ENCODE measurements at places on chromosomes 11 and 22.

DNA sequence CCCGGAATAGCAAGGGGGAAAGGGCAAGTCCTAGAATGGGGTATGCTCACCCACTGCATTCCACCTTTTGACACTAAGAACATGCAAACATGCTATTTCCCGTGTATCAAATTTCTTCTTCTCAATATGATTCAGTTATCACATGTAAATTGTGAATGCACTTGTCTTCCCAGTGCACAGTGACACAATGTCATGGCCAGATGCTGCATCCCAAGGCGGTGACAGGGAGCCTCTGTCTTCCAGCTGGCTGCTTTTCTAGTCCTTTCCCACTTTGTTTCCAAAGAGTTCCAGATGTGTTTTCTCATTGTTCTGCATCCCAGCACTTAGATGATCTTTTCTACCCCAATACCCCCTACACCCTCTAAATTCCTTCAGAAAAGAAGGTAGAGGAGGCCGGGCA, 12.4 kb downstream of the SLC25A18 start:
- no peak for DNase-seq

DNA sequence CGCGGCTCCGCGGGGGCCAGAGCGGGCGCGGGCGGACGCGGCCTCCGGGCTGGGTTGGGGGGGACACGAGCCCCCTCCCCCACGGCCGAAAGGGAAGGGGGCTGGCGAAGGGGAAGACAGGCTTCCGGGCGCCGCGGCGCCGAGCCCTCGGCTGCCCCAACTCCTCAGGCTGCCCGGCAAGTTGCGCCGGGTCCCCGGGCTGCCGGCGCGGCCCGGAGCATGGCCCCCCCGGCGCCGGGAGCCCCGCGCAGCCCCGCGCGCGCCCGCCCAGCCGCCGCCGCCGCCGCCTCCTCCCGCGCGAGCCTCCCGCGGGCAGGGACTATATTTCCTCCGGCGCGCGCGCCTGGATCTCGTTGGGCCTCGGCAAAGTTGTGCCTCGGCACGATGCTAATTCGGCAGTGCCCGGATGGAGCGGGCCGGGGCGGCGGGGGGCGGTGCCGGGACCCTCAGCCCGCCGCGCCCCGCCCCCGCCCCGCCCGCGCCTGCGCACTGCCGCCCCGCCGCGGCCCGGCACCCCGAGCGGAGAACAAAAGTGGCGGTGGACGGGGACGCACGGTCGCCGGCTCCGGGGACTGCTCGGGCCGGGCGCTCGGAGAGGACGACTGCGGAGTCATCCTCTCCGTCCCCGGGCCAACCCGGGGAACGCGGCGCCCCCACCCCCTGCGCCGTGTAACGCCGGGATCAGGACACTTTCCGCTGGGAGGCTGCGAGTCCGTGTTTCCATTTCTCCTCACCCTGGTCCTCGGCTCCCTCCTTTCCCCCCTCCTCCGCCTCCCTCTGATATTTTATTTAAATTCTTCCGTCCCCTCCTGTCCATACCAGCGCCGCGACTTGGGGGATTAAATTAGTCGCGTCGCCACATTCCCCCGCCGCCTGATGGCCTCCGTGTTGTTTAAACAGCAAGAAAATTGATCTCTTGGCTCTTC, at the start of gene PHF21B:
Gene PHF21B (minus strand): TSS at position 400 of the 926 bp plus-strand sequence. CDS start 456 bp downstream, outside the sequence.
- DNase-seq, result no peak

DNA sequence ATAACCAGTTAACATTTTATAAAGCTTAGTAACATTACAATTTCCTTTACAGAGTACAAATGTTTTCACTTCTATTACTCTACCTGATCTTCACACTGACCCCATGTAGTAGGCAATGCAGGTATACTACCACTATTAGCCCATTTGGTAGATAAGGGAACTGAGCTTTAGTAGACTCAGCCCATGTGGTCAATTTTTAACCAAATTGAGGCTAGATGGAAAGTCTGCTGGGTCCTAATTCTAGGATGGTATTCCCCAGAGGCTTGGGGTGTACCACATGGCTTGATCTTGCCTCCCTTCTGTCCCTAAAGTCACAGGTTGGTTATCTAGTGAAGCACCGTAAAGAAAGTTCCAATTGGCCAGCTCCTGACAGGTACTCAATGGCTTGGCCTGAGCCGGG, 48.2 kb downstream of the NRXN2 start:
- DNase-seq, result no peak

GRCh38 chr11:92082652-92083051, 142.0 kb upstream of the FAT3 start:
- DNase-seq, result no peak

- no peak for DNase-seq
Measured at GRCh38 chr22:45310977-45311531, 1.3 kb downstream of the FAM118A start.

- no peak for DNase-seq
Measured at GRCh38 chr11:84056653-84057376, 770.6 kb upstream of the CCDC90B start.

DNA sequence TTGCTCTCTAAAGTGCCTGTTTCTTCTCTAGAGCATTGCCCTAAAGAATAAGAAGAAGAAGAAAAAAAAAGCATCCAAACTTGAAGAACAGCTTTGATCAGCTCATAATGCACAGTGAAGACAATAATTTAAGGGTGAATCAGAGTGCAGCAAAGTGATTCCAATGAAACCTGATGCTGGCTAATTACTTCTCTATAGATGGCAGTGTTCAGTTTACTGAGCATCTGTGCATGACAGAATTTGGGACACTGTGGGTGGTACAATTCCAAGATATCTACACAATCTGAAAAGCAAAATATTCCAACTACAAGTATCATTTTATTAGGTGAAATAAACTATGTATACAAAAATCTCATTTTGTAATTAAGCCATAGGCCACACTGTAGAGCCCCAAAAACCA, 450.5 kb upstream of the CCDC90B start:
- DNase-seq, result no peak

DNA sequence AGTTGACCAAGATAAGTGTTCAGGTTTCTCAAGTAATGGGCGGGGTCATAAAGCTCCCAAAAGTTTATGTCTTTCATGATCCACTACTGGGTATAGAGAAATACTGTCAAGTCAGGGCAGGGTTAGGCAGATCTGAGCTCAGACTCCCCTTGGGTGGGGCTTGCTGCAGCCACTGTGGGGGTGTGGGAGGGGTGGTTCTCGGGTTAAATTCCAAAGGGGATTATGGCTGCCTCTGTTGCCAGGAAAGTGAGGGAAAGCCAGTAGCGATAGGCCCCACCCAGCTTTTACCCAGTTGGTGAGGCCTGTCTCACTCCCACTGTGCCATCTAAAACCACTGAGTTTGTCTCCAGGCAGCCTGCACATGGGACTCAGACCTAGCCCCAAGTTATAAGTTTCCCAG, 37.8 kb downstream of the DLG2 start:
- no peak for DNase-seq

- DNase-seq, result no peak
Measured at GRCh38 chr11:125941619-125942611, 3.9 kb upstream of the VSIG10L2 start.

DNA sequence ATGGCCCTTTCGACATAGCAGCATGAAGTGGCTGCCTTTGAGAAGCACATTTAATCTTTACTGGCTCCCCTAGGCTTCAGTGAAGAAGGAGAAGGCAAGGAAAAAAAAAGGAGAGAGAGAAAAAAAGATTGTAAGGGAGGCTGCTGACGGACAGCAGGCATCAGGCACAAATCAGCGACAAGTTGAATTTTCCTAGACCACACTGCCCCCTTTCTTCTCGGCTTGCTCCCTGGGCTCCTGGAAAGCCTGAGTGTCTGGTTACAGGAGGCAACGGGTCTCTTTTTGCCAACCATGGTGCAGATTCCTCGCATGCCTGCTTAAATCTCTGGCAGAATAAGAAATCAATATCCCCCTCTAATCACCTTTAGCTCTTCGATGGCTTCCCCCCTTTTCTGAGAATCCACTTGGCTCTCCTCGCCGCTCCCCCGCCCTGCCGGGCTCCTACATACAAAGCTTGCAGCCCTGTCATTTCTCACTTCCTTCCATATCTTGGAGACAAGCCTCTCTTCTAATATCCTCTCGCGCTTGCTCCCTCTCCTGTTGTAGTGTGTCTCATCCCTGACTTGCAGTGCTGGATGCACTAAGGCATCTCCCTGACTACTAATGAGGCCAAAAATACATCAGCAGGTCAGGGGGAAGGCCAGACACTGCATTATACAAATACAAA, 14.3 kb downstream of the BLID start:
- DNase-seq, result peak; percentile 53

DNA sequence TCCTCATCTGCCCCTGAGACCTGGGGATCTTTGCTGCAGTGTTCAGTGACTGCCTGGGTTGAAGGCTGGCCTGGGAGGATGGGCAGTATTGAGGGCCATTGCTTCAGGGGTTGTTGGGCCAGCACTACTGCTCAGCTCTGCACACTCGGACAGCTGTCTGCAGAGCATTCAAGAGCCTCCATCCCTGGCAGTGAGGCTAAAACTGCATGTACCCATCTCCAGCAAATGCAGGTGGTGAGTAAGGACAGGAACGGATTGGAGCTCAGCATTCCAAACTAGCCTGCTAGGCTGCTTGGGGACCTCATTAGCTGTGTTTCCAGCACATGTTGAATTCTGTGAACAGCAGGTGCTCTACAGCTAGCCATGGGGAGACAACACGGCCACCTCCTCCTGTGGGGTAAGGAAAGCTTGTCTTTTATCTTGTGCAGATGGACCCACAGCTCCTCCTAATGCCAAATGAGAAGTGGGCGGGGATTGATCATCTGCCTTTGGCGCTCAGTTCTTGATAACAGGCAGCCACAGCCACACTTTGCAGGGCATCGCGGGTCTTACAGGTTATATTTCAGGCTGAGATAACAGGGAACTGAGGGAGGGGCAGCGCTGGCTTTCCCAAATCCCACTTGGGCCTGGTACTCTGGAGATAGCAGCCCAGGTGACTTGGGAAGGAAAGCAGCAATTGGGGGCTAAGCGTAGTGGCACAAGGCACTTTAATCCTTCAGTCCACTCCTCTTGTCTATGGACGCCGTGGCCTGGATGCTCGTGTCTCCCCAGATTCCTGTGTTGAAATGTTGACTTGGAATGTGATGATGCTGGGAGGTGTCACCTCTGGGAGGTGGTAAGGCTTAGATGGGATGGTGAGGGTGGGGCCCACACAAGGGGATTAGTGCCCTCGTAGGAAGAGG, 254.5 kb upstream of the B3GAT1 start:
- DNase-seq, result no peak

- DNase-seq, result no peak
Measured at GRCh38 chr11:103803062-103803461, 233.4 kb upstream of the DDI1 start.

DNA sequence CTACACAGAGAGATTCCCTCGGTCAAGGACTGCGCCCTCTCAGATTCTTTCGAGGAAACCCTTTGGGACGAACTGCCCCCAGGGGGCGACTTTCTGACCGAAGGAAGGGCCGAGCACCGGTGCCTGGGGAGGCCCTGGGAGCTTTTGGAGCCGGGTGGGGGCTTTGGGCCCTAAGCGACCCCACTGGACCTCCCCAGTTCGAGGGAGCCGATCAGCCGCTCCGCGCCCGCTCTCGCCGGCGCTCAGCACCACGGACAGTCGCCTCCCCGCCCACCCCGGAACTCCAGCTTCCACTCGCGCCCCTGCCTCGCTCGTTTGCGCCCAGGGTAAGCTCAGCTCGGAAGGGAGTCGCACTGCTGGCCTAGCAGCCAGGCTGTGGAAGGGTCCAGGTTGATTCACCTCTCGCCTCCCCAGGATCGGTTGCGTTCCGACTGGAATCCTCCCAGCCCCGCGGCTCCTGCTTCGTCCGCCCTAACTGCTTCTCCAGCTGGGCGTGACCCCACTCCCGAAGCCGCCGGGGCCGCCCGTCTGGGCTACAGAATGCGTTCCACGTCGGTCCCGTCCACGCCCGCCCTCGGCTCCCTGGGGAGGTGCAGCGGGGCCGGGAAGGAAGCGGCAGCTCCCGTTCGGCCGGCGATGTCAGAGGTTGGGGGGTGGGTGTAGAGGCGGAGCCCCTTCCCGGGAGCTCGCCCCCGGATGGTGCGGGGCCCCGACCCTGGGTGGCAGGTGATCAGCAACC, 428 bp downstream of the SCN3B start:
- peak; percentile 1 for DNase-seq

GRCh38 chr22:44670220-44670988, 31.6 kb upstream of the PRR5 start:
- DNase-seq, result no peak

GRCh38 chr22:20507253-20508066, at the start of gene MED15:
Gene MED15 (plus strand): TSS chr22:20507610. CDS start chr22:20507679, 69 bp downstream.
- DNase-seq, result peak; percentile 65

- DNase-seq, result no peak
Measured at GRCh38 chr22:38645430-38645829, 10.8 kb downstream of the FAM227A start.

GRCh38 chr11:17063171-17064002, 14.1 kb downstream of the RPS13 start:
- DNase-seq, result no peak

GRCh38 chr22:21042978-21043859, 2.5 kb upstream of the LRRC74B start:
- DNase-seq, result no peak

- no peak for DNase-seq
Measured at GRCh38 chr11:63443714-63444113, 47.3 kb downstream of the PLAAT5 start.

GRCh38 chr11:44028816-44029506, 18.8 kb upstream of the ACCSL start:
- no peak for DNase-seq

DNA sequence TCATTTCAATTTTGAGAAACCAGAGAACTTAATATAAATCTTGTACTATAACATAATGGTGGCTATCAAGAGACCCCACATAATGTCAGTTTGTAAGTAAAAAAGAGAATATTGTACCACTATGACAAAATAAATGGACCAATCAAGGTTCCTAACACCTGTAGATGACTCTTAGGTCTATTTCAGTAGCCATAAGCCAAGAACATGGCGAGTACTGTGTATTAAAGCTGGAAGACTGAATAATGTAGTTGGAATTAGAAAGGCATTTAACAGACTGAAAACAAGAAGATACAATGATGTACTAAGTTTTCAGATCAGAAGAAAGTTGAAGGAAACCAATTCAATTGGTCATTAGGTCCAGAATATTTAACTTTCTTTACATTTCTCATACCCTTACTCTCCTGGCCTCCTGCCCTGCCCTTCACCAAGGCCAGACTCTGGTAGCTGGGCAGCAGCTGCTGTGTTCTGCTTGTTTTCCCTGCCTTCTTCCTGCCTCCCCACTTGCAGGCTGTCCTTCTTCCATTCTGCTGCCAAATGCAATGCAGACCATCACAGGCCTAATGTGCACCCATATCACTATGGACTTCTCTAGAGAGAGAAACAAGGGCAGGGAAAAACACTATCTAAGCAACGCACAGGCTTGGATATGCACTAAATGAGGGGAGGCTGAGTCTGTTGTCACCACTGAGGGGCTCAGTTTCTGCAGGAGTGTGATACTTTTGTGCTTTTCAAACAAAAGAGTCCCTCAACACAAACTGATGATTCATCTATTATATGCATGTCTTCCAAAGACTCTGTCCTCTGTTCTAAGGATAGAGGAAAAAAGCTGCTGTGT, 60.1 kb downstream of the RAB30 start:
- DNase-seq, result no peak

GRCh38 chr11:65067446-65067845, 9.1 kb upstream of the NAALADL1 start:
- no peak for DNase-seq
